Activated CD8-positive, alpha-beta memory T cell treated with anti-CD3 and anti-CD28 coated beads, Interleukin-2, amount 10 ng/mL, durations not matched to agents 7 days and 5 days (primary cell): ENCODE measurements at places on chromosomes 13 and 19. TPM values are rescaled to one million over a fixed set of nuclear protein-coding genes. Genes with fewer than 3 reads are reported as not detected.

DNA sequence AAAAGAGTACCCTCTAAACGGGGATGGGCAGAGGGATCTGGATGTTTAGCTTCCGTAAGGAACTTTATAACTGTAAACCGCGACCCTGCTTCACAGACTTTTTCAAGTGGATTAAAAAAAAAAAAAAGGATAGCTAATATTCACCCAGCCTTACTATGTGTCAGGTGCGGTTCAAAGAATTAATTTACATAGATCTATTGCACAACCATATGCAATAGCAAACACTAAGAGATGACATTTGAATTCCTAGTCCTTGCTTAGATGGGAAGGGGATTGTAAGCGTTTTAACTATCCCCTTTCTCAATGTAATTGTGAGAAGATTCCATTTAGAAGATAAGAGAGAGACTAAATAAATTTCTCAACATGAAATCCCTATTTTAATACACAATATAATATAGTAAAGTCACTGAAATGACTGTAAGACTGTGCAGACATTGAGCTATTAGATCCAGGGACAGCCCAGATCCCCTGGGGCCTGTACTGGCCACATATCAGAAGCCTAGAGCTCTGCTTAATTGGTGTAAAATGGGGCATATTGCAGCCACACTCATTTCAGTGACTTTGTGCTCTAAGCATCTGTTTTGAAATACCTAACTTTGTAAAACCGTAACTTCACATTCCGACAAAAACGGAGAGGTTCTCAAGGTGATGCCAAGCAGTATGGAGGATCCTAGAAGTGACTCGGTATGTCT lies 13.6 kb downstream of the LATS2 start:
- peaks cover 15% of the 10 kb centered on the region for H3K27me3 ChIP-seq
- H3K36me3 ChIP-seq, result no peaks in the 10 kb centered on the region
- H3K27ac ChIP-seq, result no peak overlapping the region
- DNase-seq, result peak; percentile 7

GRCh38 chr13:92028695-92029094 lies 630.3 kb downstream of the GPC5 start:
- H3K4me3 ChIP-seq, result no peak overlapping the region
- no peaks in the 10 kb centered on the region for H3K36me3 ChIP-seq
- no peaks in the 10 kb centered on the region for H3K4me1 ChIP-seq
- no peak for DNase-seq

- no peaks in the 10 kb centered on the region for H3K4me1 ChIP-seq
- no peak for DNase-seq
- no peak overlapping the region for H3K27ac ChIP-seq
Measured at GRCh38 chr13:25462301-25463125, 90.7 kb downstream of the ATP8A2 start.

DNA sequence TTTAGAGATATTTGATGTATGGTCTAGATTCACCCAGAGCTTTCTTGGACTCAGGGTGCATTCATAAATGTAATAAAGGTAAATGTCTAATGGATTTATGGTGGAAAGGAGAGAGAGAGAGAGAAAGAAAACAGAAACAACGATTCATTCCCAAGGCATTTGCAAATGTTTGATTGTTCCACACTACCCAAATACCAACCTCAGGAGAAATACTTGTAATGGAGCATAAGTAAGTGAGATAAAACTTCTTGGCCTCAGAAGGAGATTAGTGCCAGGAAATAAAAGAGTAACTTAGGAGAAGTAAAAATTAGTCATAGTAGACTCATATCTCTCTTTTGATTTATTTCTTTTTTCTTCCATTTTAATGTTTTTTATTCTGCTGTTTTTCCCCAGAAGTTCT lies 40.6 kb upstream of the DGKH start:
- no peaks in the 10 kb centered on the region for H3K36me3 ChIP-seq
- H3K27me3 ChIP-seq, result no peaks in the 10 kb centered on the region
- H3K4me3 ChIP-seq, result no peak overlapping the region
- H3K27ac ChIP-seq, result no peak overlapping the region
- no peak for DNase-seq

DNA sequence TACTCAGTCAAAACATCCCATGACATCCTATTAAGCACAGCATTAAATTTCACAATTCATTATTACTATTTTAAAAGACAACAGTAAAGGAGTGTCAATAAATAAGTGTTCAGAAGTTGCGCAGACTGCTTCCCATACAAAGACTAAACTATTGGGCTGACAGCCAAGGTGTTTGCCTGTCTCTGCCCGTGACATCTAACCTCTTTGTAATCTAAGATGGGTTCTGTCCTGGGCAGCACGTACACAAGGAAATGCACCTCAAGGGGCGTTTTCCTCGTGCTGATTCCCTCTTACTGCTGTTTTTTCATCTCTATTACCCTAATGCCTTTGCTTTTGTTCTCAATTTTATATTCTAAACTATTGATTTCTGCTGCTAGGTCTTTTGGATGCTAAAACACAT lies 216.3 kb downstream of the NHLRC3 start:
- no peaks in the 10 kb centered on the region for H3K4me1 ChIP-seq

GRCh38 chr19:50977626-50978025 lies 6.1 kb downstream of the KLK7 start:
- DNase-seq, result no peak
- no peak overlapping the region for H3K4me3 ChIP-seq
- no peaks in the 10 kb centered on the region for H3K4me1 ChIP-seq
- H3K27me3 ChIP-seq, result peaks cover 2% of the 10 kb centered on the region
- no peak overlapping the region for H3K27ac ChIP-seq

DNA sequence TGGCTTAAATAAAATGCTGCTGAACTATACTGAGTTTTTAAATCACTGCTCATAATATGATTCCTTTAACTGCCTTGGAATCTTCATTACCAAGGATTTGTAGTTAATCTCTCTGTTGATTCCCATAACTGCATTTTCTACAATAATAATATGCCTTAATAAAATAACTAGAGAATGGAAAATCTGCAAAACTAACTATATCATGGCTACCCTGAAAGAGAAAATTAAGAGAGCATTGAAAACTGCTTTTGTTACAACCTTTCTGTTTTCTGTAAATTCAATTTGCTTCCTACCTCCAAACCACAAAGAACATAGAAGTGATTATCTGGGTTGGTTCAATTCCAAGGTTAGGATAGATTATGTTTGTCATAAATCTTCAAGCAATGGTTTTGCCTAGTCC lies 202.8 kb upstream of the ATXN8OS start:
- H3K4me1 ChIP-seq, result no peaks in the 10 kb centered on the region
- no peak overlapping the region for H3K4me3 ChIP-seq
- H3K36me3 ChIP-seq, result no peaks in the 10 kb centered on the region
- no peaks in the 10 kb centered on the region for H3K27me3 ChIP-seq
- no peak for DNase-seq

DNA sequence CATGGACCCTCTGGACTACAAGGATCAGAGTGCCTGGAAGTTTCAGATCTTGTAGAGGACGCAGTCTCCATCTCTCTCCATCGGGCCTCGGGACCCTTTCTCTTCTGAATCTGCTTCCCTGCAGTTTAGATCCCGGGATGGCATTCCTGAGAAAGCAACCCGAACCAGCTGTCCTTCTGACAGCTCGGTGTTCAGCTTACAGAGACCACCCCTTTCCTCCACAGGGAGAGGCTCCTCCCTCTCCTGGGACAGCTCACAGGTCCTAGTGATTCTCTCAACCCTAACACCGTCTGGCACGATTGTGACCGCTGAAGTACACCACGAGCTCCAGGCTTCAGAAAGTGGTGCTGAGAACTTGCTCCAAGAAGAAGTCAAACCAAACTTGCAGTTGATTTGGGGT lies 18.2 kb downstream of the CRX start:
- no peaks in the 10 kb centered on the region for H3K4me1 ChIP-seq
- H3K27ac ChIP-seq, result no peak overlapping the region
- H3K27me3 ChIP-seq, result peaks cover 9% of the 10 kb centered on the region
- no peaks in the 10 kb centered on the region for H3K36me3 ChIP-seq

DNA sequence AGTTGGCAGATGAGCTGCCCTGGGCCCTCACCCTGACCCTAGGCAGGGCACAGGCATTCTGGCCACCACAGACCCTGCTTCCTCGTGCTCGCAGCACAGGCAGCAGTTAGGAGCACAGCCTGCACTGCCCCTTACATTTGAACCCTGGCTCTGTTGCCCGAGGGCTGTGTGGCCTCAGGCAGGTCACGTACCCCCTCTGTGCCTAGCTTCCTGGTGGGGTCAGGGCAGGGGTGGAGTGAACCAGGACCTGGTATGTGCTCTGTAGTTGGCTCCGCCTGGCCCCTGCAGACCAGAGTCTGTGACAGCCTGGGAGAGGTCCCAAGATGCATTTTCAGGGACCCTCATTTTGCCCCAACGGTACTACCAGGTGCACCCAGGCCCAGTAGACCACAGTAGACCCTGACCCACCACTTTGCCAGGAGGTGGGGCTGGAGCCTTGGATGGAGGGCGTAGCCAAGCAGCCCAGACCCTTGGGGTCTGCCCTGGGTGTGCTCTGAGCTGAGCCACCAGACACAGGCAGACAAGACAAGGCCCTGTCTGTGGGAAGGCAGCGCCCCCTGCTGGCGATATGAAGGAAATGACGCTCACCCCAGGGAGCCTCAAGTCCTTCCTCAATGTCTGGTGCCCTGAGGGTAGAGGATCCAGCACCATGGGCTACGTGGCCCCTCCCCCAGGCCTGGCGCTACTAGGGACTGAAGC lies 9.1 kb downstream of the LYL1 start:
- peaks cover 42% of the 10 kb centered on the region for H3K27me3 ChIP-seq
- H3K4me1 ChIP-seq, result peaks cover 12% of the 10 kb centered on the region
- H3K36me3 ChIP-seq, result no peaks in the 10 kb centered on the region
- H3K27ac ChIP-seq, result no peak overlapping the region

DNA sequence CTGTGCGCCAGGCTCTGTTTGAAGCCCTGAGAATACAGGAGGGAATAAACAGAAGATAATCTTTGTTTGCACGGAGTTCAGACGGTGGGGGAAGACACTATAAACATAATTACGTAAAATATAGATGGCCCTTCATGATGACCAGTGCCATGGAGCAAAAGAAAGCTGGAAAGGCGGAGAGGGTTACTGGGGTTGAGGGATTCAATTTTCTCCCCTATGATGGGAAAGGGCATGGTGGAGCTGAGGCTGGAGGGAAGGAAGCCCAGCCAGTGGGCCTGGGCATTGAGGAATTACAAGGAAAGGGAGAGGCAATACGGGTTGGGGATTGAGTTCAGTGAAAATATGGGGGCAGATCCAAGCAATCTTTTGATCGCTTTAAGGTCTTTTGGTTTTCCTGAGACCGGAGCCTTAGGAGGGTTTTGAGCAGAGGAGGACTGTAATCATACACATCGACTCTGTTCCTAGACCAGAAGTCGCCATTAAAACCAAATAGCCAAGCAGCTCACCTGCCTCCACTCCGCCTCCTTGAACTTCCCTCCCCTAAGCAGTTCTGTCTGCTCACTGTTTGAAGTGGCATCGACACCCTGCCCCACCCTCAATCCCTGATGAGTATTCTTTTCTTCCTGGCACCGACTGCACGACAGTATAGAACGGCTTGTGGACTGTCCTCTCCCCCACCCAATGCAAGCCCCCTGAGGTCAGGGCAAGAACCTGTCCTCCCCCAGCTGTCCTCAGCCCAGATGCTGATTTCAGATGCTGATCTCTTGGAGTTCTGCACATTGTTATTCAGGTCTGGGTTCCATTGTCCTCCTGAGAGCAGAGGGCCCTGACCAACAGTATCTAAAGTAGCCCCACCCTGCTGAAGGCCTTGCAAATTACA lies 813 bp upstream of the ZNF296 start:
- no peaks in the 10 kb centered on the region for H3K27me3 ChIP-seq
- DNase-seq, result no peak

- peak; percentile 91 for DNase-seq
- H3K4me3 ChIP-seq, result peak overlapping the region; percentile 91
- no peaks in the 10 kb centered on the region for H3K27me3 ChIP-seq
- peaks cover 80% of the 10 kb centered on the region for H3K4me1 ChIP-seq
Measured at GRCh38 chr13:30739761-30740642, 4.7 kb downstream of the ALOX5AP start.

DNA sequence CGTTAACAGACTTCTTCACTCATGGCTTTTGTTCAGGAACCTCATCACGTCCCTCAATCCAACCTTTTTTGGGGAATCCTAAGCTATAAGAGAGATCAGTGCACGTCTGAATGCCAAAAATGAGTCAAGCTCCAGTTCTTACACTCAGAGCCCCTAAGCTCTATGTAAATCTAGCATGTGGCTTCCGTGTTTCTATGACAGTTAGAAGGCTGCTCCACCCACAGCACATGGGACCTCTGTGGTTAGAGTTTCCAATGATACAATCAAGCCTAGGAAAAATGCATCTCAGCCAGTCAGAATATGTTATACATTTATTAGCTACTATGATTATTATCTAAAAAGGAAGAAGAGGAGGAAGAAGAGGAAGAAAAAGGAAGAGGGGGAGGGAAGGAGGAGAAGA lies 135.9 kb downstream of the ENOX1 start:
- H3K27ac ChIP-seq, result no peak overlapping the region
- no peak for DNase-seq
- H3K4me3 ChIP-seq, result no peak overlapping the region
- no peaks in the 10 kb centered on the region for H3K36me3 ChIP-seq

- peak overlapping the region; percentile 75 for H3K4me3 ChIP-seq
- H3K4me1 ChIP-seq, result peaks cover 49% of the 10 kb centered on the region
- H3K27me3 ChIP-seq, result no peaks in the 10 kb centered on the region
- peak overlapping the region; percentile 95 for H3K27ac ChIP-seq
- no peaks in the 10 kb centered on the region for H3K36me3 ChIP-seq
- DNase-seq, result peak; percentile 76
Measured at GRCh38 chr19:1855828-1856255, 7.5 kb downstream of the KLF16 start.

- peaks cover 2% of the 10 kb centered on the region for H3K27me3 ChIP-seq
- no peaks in the 10 kb centered on the region for H3K4me1 ChIP-seq
- no peaks in the 10 kb centered on the region for H3K36me3 ChIP-seq
- H3K27ac ChIP-seq, result no peak overlapping the region
- DNase-seq, result no peak
- H3K4me3 ChIP-seq, result no peak overlapping the region
Measured at GRCh38 chr19:51292971-51293370, 18.5 kb upstream of the IGLON5 start.

DNA sequence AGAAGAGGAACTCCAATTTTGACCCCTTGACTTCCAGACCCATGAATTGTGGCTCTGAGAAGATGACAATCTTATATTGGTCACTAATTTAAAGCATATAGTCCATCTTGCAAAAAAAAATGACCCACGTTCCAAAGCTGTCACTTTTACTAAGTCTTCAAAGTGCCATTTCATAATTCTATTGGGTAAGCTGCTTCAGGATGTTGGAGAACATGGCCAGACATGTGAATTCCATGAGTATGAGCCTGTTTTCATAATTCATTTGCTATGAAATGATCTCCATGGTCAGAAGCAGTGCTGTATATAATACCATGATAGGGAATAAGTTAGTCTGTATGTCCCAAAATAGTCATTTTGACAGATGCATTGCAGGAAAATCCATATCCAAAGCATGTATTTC lies 1787.3 kb downstream of the SLITRK5 start:
- no peak for DNase-seq
- no peak overlapping the region for H3K27ac ChIP-seq
- no peak overlapping the region for H3K4me3 ChIP-seq
- no peaks in the 10 kb centered on the region for H3K36me3 ChIP-seq
- H3K27me3 ChIP-seq, result no peaks in the 10 kb centered on the region

TMEM143 gene
- 22.3 TPM for total RNA-seq

KLK7 gene
- total RNA-seq, result not detected

PLVAP gene
- not detected for total RNA-seq

ZNF470 gene
- total RNA-seq, result 4.0 TPM
